Stimulated activated CD4-positive, alpha-beta T cell treated with anti-CD3 and anti-CD28 coated beads, Interleukin-12 subunit alpha, Interleukin-12 subunit beta, amount 100 ng/mL, for 48 hours (primary cell): ENCODE measurements at places on chromosomes 4 and X.

- no peak for DNase-seq
These were observed 22.0 kb upstream of the PHKA2 start for GRCh38 chrX:19005909-19006308.

DNA sequence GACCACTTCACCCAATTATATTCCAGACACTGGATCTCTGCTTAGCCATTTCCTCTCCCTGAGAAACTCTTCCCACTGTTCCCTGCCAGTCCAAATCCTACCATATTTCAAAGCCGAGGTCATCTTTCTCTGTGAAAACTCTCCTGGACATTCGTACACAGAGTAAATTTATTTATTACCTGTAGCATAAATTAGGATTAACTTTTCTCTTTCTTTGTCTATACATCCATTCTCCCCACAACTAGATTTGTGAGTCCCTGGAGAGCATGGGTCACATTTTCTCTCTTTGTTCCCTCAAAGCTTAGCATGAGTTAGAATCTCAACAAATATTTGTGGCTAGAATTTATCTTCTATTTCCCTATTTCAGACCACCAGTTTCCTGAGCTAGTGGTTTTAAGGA, 27.8 kb upstream of the SMIM10 start:
- DNase-seq = no peak

- no peak for DNase-seq
These were observed 23.7 kb upstream of the LRAT start for GRCh38 chr4:154720123-154720522.

GRCh38 chrX:96183843-96184242, 500.8 kb upstream of the DIAPH2 start:
- no peak for DNase-seq

GRCh38 chrX:84796321-84796720, 207.4 kb upstream of the APOOL start:
- no peak for DNase-seq

- DNase-seq = no peak
These were observed 22.0 kb downstream of the SLC4A4 start for GRCh38 chr4:71360844-71361243.

DNA sequence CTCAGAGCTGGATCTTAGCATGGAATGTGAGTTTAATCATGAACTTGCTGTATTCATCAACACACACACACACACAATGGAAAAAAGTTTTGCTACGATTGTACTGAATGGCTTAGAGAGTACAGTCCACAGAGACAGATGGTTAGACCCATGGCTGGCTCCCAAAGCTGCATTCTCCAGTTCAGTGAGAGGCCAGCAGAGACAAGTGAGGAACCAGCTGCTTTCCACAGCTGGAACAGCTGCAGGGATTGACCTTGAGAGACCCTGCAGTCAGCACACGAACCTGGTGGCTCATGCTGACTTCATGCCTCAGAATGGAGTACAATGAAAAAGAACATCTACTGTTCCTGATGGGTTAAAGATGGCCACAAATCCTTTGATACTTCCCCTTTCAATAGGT, 94.5 kb downstream of the DHX15 start:
- DNase-seq = no peak

DNA sequence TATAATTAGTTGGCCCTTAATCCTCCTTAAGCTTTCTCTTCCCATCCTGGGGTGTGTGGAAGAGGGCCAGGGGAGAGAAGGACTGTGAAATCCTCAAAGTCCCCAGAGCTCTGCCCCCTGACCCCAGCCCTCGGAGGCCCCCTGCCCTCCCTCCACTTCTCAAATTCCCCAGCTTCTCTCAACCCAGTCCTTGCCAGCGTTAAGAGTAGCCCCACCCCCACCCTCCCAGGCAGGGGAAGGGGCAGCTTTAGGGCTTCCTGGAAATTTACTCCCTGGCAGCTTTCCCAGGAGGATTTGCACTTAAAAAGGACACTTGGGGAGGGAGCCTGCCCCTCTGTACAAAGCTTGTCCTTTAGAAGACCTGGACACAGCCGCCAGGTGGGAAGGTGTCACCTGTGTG, 11.8 kb upstream of the CD40LG start:
- no peak for DNase-seq

- DNase-seq = no peak
These were observed 6.4 kb downstream of the SCML2 start for GRCh38 chrX:18348047-18348446.

GRCh38 chr4:52107336-52107735, 56.2 kb downstream of the SPATA18 start:
- no peak for DNase-seq

DNA sequence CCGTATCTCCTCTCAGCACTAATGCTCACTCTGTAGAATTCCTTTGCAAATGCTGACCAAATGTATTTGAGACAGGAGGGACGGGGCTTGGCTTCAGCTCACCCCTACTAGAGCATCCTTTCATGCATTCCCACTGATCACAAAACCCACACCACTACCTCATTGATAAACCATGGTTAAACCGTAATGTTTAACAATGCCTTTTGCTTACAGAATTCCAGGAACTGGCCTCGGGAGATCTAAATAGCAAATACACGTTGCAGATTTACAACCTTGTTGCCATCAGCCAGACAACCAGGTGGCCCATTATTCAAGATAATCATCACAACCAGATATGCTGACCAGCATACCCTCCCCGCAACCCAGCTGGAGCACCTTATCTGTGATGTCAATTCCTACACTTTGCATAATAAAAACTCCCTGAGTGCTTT, 391.9 kb downstream of the KCTD8 start:
- no peak for DNase-seq
